ENCODE measurements at places on chromosomes 13 and 19.

GRCh38 chr13:67277581-67277980 is 47.4 kb upstream of the PCDH9 start:
- no peak for DNase-seq

GRCh38 chr13:110499621-110500281 is 61.8 kb downstream of the RAB20 start:
- no peak for DNase-seq

GRCh38 chr19:40005691-40006272 is 8.9 kb downstream of the ZNF546 start:
- no peak for DNase-seq

DNA sequence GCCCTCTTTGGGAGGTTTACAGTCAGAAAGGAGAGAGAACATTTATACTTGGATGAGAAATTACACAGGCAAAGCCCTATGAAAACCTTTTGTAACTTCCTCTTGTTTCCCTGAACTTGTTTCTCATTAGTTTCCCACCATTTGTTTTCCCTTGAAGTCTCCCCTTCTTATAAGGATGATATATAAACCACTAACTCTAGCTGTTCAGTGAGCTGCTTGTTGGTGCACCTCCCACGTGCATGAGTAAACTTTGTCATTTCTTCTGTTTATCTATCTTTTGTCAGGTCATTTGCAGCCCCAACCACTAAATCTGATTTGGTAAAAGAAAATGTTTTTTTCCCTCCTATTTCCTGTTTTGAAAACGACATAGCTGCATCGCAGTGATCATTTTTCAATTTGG is 919.9 kb downstream of the SLITRK1 start:
- no peak for DNase-seq

- DNase-seq = no peak
Measured at GRCh38 chr19:53365899-53366493, 491 bp downstream of the ZNF525 start.

- DNase-seq = no peak
Measured at GRCh38 chr13:99639126-99639525, 137.9 kb downstream of the TM9SF2 start.

Measured in activated CD8-positive, alpha-beta memory T cell treated with anti-CD3 and anti-CD28 coated beads for 1 hour (primary cell).